ENCODE measurements at places on chromosomes 11 and 22.

- DNase-seq = no peak
Observed at GRCh38 chr11:104525416-104525815, 361.5 kb upstream of the PDGFD start.

DNA sequence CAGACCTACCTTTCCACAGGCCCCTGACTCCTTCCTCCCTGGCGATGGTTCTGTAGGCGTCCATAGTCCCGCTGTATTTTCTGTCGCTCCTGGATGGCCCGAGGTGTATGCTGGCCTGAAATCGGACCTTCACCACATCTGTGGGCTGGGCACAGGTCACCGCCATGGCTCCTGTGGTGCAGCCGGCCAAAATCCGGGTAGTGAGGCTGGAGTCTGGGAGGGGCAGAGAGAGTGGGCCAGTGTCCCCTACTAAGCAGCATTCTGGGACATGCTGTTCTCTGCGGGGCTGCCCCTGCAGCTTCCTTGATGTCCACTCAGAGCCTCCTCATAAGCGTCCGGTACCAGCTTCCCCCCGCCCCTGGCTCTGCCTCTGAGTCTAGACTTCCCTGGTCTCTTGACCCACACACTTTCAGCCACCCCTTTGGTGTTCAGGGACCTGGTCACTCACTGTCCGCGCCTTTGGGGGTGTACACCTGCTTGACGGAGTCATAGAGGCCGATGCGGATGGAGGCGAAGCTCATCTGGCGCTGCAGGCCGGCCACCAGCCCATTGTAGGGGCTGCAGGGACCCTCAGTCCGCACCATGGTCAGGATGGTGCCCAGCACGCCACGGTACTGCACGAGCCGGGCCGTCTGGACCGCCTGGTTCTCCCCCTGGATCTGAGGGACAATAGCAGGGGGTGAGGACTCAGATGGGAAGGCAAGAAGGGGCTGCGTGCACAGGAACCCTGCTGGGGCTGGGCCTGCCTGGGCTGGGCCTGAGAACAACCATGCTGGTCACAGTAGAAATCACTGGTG is 3.0 kb downstream of the UCP3 start:
- no peak for DNase-seq

DNA sequence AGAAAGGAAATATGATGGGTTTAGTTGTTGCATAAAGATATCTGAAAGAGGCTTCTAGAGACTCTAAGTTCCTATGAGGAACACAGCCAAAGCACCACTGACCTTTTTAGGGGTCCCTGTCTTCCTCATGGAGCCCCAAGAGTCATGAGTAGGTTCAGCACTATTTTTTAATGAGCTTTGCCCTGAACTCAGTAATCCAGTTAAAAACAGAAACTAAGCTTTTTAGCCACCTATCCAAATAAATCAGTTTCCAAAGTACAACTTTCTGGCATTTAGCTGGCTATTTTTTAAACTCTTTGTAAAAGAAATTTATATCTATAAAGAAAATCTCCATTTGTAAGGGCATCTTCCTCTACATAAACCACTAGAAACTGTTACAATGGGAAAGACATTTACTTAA is 241.8 kb upstream of the UBASH3B start:
- DNase-seq = no peak

DNA sequence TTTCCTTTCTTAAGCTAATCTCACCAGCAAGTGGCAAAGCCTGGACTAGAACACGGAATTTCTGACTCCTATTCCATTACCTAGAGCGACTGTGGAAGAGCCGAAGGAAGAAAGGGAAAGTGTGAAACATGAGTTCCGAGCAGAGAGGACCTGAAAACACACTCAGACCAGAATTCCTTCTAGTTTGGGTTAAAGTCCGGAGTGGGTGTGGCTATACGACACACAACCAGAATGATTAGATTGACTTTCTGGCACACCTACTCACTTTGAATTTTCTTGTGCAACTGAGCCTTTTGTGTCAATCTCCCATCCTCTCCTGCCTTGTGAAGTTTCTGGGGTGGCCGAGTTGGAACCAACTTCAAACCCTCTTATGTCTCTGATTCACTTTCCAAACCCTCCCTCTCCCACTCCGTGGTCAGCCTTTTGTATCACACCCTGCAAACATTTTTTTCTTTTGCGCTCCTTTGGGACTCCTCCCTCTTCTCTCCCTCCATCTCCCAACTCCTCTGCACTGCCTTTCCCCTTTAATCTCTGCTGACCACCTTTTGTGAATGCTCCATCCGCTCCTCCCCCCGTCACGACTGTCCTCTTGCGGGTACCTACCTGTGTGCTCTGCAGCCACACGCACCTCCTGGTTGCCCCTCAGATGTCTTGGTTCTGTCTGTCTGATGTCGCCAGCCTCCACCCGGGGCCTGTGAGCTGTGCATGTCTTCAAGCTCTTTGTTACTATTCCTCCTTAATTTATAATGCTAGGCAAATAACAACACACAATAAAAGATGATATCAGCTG is 86.3 kb upstream of the BLID start:
- no peak for DNase-seq

GRCh38 chr22:42319386-42319785 is 48.9 kb upstream of the TCF20 start:
- DNase-seq = no peak

DNA sequence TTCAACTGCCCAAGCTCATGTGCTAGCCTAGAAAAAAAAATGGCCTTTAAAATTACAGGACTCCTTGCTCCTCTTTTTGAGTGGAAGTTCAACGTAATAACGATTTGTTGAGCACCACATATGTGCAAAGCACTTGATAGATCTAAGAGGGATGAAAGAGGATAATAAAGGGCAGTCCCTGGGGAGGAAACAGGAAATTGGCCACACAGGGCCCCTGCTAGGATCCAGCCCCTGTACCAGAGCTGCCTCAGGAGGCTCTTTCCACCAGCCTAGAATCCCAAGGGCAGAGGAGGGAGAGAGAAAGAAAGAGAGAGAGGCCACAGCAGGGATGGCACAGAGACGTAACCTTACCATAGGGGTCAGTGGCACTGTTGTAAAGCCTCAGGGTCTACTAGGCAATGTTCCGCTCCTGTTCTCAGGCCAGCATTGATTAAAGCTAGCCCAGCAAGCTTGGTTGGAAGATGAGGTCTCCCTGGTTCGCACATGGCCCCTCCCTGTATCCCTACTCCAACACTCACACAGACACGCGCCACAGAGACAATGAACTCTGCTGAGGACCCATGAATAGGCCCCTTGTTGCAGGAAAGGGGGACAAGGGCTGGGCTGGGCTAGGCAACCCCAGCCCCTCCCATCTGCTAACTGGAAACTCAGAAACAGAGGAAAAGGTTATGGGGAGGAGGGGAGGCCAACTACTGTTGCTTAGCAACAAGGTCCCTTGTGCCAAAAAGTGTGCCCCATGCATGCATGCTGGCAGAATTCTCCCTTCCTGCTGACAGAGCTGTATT is at the start of gene TMPRSS5:
Gene TMPRSS5 (minus strand): TSS at position 438 of the 785 bp plus-strand sequence. CDS start 84 bp downstream, at position 354.
- DNase-seq = no peak

DNA sequence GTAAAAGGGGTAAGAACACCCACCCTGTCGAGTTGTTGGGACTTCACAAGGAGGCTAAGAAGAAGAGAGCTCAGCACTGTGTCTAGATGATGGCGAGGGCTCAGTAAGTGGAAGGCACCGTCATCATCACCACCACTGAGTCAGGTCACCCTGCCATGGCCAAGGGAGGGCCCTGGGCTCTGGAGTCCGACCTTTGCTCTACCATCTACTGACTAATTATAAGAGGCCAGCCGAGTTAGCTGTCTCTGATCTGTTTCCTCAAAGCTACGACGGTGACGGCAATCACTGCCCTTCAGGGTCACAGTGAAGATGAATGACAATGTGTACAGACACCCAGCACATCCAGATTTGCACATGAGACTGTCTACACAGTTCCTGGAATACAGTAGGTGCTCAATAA is 29.3 kb downstream of the KIAA0930 start:
- DNase-seq = no peak

DNA sequence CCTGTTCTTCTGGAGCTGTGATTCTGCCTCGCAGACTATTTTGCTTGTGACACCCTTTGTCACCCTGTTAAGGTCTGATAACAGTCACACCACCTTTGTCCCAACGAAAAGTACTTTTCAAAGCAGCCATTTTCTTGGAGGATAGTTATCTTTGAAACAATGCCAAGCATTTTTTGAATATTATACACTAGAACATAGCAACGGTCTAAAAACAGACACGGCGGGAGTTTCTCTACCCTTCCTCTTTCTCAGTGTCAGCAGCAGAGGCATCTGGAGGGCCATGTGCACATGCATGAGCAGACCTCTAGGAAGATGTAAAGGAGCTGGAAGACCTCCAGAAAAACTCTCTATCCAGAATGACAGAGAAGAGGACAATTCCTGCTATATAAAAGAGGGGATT is 86.5 kb downstream of the TRPC6 start:
- DNase-seq = no peak

DNA sequence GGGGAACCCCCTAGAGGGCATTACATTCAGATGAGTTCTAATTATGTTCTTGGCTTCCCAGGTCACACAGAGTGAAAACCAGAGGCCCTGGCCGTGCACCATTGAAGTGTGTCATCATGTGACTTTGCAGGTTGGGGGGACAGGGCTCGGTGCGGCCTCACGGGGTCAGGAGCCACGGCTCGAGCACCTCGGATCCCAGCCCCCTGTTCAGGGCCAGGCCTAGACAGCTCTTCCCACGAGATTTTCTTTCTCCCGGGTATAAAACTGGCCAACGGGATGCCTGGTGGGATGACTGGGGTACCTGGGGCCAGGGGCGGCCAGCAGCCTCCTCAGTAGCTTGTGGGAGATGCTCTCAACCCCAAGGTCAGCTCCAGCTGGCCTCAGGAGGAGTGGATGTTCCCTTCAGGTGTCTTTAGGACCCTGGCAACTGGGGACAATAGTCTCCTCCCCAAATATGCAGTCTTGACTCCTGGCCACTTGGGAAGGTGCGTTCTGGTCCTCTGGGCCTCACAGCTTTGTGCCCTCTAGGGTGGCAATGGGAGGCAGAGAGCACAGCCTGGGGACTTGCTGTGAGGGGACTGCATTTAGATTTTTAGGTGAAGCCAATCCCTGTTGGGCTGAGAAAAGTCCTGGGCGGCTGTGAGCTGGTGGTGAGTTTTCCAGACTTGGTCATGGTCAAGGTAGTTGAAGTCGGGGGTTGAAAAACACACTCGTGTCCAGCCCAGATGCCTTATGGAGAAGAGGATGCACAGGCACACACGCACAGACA is 95.6 kb downstream of the KCNQ1 start:
- no peak for DNase-seq

- no peak for DNase-seq
Observed at GRCh38 chr11:107705027-107705426, 6.8 kb downstream of the SLN start.

DNA sequence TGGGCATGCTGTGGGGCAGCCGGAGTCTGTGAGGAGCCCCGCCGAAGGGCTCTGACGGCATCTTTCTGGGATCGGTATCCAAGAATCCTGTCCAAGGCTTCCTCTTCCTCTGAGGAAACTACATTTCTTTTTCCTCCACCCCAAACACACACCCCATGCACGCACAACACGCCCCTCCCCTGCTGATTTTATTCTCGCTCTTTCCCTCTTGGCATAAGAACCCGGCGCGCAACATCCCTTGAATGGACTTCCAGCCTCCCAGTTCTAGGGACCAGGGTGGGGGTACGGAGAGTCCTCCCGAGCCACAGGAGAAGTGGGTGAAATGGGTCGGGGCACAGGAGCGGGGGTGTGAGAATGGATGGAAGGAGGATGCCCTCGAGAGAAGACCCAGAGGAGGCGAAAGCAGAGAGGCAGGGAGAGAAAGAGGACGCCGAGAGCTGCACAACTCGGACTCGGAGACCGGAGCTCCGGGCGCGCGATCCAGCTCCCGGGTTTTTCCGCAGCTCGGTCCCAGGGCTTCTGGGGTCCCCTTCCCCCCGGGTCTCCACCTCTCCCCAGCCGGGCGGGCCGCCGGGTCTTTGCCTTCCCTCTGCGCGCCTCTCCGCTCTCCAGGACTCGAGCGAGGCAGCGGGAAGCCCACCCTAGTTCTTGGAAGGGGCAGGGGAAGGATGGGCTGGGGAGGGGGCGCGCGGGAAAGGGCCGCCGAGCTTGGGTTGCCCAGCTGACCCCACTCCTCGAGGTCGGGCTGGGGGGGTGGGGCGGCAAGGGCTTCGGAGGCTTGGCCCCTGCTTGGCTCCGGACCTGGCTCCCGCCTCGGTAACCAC is 1.5 kb upstream of the LARGE1 start:
- DNase-seq = peak; percentile 21

GRCh38 chr11:88195908-88196307 is 20.7 kb upstream of the RAB38 start:
- DNase-seq = no peak

DNA sequence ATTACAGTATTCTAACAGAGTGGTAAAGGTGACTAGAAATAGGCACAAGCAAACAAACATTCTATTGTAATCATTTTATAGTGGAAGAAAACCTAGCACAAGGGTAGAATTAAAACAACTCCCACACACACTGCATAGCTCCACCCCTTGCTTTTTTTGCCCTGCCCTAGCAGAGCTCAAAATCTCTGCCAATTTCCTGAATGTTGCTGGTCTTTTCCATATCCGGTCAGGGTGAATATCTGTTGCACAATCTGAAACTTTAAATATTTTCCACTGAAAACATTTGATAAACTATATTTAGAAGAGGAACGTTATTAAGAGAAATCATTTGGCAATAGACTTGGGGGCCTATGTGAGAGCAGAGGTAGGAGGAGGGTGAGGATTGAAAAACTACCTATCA is 2.7 kb downstream of the SPA17 start:
- DNase-seq = no peak

GRCh38 chr11:71444811-71445210 is 3.4 kb downstream of the DHCR7 start:
- DNase-seq = no peak

GRCh38 chr11:73466643-73467042 is 90.4 kb downstream of the RELT start:
- DNase-seq = no peak

- DNase-seq = no peak
Observed at GRCh38 chr22:19404676-19405075, 26.9 kb downstream of the HIRA start.

DNA sequence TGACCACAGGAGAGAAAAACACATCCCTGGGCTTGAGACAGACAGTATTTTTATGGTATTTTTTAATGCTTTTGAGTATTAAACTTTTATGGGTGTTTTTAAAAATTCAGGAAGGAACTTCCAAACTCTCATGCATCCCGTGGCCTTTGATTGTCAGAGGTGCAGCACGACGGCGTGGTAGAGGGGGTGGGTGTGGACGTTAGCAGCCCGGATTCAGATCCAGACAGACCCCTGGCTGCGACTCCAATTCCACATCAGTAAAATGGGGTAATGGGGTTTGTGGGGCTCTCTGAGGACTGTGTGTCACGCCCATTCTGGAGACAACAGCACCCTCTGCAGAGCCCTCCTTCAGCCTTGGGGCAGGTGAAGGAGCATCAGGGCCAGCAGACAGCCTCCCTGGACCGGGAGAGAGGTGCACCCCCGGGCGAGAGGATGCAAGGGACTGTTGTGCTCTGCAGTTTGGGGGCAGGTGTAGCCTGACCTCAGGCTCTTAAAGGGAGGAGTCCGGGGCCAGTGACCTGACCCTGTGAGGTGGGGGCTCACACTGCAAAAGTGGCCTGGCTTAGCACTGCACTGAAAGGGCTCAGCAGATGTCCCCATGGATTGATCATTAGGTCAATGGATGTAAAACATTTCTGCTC is 1024.3 kb downstream of the TBC1D22A start:
- no peak for DNase-seq

GRCh38 chr22:20194681-20195593 is 44.1 kb upstream of the CCDC188 start:
- DNase-seq = no peak
